ENCODE measurements at places on chromosomes 6 and 20.

DNA sequence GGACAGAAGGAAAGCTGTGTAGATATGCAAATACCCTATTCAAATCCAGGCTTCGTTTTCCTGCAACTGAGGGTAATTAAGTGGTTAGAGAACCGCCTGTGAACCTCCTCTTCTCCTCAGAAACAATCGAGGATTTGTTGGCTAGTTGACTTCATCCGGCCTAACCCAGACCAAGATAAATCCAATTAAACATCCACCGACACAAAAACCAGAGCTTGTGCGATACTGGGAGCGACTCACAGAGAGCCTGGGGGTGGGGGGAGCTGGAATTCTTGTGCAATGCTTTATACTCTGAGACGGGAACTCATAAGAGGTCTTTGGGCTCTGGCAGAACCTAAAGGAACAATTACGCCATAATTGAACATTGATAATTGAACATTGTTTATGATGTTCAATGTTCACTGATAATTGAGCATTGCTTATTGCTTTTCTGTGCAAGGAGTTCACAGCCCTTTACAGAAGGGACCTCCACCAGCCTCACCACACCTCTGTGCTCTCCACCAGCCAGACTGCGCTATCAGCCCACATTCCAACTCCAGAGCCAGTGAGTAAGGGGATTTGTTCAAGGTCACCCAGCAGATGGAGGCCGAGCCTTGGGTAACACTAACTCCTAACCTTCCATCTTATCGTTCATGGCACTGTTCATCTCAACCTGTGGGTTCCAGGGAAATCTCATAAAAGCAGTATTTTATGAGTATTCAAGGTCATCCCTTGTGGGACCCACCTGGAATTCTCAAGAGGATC, 429.6 kb upstream of the JARID2 start:
- no peak for DNase-seq

- DNase-seq: no peak
These were observed 22.3 kb upstream of the APMAP start for GRCh38 chr20:25014816-25015215.

- no peak for DNase-seq
These were observed 41.1 kb downstream of the MC3R start for GRCh38 chr20:56289652-56290051.

- DNase-seq: no peak
These were observed 106.8 kb upstream of the NUP153 start for GRCh38 chr6:17813542-17813941.

DNA sequence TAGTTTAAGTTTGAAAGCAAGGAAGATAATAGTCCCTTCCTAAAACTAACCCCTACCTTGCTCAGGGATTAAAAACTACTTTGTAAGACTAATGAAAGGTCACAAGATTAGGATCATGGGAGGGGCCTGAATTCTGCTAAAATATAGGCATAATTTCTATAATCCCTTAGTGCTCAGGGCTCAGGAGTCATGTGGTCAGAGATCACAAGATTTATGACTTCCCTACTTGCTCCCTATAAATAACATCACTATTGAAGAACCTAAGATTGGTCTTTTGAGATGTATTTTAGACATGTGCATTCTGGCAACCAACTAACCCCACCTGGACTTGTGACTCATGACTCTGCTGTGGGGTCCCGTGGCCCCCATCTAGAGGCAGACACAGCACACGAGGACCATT, 81.1 kb downstream of the STMND1 start:
- DNase-seq: no peak

DNA sequence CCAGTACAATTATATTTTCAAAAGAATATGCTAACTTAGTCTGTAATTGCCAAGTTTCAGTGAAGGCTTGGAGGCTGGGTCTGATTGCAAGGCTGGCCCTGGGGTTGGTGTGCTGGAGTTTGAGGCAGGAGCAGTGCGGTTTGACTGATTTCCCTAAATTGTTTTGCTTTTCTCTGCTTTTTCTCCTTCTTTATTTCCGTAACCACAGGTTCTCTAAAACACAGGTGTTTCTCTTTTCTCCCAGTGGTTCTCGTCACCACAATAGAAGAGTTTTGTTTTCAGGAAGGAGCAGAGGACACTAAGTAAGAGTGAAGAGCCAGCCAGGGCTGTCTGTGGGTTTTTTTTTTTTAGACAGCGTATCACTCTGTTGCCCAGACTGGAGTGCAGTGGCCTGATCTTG, 8.2 kb upstream of the SNX9 start:
- no peak for DNase-seq

- DNase-seq: no peak
These were observed 23.2 kb upstream of the PNPLA1 start for GRCh38 chr6:36246506-36247268.

DNA sequence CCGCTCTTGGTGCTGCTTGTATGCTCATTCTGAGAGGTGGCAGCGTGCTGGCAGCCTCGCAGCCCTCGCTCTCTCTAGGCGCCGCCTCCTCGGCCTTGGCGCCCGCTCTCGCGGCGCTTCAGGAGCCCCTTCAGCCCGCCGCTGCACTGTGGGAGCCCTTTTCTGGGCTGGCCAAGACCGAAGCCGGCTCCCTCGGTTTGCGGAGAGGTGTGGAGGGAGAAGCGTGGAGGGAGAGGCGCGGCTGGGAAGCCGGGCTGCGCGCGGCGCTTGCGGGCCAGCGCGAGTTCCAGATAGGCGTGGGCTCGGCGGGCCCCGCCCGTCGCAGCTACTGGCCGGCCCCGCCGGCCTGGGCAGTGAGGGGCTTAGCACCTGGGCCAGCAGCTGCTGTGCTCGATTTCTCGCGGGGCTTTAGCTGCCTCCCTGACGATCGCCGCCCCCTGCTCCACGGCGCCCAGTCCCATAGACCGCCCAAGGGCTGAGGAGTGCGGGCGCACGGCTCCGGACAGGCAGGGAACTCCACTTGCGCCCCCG, 19.5 kb upstream of the FAM8A1 start:
- DNase-seq: no peak

- no peak for DNase-seq
These were observed 173.6 kb upstream of the ARG1 start for GRCh38 chr6:131399433-131399832.

- DNase-seq: no peak
These were observed 162.6 kb downstream of the DTNBP1 start for GRCh38 chr6:15500078-15500740.

DNA sequence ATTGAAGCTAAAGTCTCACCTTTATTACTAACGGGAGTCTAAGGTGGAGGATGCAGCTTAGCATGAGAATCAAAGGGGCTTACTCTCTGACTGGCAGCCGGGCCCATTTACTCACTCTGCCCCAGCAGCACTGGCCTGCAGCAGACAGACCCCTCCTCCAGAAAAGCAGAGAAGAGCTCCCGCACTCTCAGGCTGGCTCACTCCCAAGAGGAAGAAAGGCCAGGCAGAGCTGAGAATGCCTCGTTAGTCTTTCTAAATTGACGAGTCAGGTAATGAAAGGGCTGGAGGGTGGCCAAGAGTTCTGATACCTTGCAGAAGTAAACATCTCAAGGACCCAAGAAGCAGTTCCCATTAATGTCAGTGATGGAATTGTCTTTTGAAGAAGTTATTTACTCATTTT, 44.5 kb upstream of the IL20RA start:
- no peak for DNase-seq

All from dorsolateral prefrontal cortex (tissue), 122 donors.